ENCODE measurements at places on chromosomes 3 and 15. TPM values are rescaled to one million over a fixed set of nuclear protein-coding genes. Genes with fewer than 3 reads are reported as not detected.

Gene CCR4
- under 0.01 TPM for total RNA-seq

- peak; percentile 9 for DNase-seq
These were observed 90.8 kb downstream of the ANP32A start for GRCh38 chr15:68729789-68730411.

- peak; percentile 62 for DNase-seq
These were observed 27.6 kb downstream of the PLXNB1 start for GRCh38 chr3:48402281-48402732.

DNA sequence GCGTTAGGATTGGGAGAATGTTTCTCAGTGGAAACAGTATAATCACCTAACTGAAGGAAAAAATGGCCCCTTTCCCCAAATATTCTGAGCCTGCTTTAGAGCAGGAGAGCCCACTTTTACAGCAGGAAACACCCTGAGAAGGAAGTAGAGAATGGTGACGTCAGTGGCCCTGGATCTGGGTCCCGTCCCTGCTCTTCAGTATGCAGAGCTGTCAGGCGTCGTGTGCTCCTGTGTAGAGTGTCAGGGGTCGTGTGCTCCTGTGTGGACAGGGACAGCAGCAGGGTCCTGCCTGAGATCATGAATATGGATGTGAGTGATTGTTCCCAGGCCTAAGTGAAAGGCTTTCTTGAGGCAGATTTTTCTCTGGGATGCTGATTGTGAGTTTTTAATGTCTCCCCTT, 45.2 kb downstream of the CGNL1 start:
- DNase-seq = no peak

DNA sequence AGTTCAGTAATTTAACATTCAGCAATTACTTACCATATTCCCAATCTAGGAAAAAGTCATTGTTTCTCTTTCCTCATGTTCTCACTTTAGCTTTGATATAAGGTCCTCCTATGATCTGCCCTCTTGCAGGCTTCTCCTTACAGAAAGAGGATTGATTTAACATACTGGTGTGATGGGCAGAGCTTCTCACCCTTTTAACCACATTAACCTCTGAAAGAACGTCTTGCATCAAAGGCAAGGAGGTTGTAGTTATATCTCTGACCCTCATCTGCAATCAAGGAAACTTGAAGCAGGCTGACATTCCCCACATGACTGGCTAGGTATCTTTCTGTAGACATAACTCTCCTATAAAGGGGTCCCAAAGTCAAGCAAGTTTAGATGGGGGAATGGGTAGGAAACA, 39.5 kb downstream of the BTLA start:
- no peak for DNase-seq

DNA sequence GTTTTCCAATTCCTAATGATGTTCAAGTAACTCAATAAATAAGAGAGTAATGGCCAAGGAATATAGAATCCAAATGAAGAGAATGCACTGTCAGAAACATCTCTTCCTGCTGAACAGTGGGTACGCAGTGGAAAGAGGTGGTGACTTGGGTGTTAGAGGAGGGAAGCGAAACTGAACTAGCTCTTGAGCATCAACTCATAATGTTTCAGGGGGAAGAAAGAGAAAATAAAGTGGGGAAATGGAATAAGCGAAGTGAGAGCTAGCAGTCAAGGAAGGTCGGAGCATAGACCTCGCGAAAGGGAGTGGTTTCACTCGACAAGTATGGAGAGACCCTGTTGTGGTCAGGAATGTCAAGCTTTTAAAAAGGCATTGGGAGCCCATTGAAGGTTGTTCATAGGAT, 309.5 kb downstream of the GAP43 start:
- DNase-seq = no peak

Gene TRH
- total RNA-seq = not detected

Gene ZDHHC23
- 10.5 TPM for total RNA-seq

GRCh38 chr3:57816471-57817095, 60.5 kb downstream of the SLMAP start:
- no peak for DNase-seq

DNA sequence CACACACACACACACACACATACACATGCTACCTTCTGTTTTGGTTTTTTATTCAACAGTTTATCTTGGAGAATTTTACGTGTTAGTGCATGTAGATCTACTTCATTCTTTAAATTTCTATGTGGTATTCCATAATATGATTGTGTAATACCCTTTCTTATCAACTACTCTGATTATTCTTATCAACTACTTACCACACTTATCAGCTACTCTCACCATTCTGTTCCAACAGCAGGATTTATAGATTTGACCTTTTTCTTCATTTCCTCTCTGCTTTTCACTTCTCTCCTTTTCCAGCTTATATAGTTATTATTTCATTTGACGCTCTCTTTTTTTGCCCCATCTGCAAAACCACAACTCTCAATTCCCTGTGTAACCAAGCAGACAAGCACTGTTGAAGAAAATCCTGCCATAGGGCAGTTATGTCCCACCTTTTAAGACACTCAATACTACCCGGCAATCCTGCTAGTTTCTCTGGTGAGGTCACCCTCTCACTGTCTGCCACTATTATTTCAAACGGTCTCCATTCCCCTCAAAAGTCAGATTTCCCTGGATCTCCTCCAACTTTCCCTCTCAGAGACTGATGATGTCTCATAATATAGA, 56.9 kb upstream of the SATB1 start:
- no peak for DNase-seq

GRCh38 chr15:77657634-77658238, 25.0 kb upstream of the LINGO1 start:
- DNase-seq = no peak

Gene CCR3
- total RNA-seq = not detected

Gene TAGLN3
- not detected for total RNA-seq

GRCh38 chr15:27796405-27797320, 302.5 kb downstream of the OCA2 start:
- no peak for DNase-seq

Measured in dermis microvascular lymphatic vessel endothelial cell (primary cell).